Hepatic stellate cell (primary cell): ENCODE measurements at places on chromosomes 2 and 18.
A peak's percentile ranks its signal among the peaks of the same experiment; 100 is the strongest.

- peak; percentile 55 for DNase-seq
Observed at GRCh38 chr2:202032846-202033316, 774 bp upstream of the FZD7 start.

DNA sequence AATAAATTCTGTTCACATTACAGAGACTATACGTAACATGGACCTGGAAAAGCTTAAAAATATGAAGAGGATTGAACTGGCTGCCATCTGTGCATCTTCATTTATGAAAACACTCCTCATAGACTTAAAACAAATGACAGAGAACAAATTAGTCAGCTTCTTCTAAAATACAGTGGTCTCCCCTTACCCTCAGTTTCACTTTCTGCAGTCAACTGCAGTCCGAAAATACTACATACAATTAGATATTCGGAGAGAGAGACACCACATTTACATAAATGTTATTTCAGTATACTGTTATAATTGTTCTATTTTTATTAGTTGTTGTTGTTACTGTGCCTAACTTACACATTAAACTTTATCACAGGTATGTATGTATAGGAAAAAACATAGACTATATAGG is 6.5 kb downstream of the RNF103 start:
- DNase-seq: no peak

DNA sequence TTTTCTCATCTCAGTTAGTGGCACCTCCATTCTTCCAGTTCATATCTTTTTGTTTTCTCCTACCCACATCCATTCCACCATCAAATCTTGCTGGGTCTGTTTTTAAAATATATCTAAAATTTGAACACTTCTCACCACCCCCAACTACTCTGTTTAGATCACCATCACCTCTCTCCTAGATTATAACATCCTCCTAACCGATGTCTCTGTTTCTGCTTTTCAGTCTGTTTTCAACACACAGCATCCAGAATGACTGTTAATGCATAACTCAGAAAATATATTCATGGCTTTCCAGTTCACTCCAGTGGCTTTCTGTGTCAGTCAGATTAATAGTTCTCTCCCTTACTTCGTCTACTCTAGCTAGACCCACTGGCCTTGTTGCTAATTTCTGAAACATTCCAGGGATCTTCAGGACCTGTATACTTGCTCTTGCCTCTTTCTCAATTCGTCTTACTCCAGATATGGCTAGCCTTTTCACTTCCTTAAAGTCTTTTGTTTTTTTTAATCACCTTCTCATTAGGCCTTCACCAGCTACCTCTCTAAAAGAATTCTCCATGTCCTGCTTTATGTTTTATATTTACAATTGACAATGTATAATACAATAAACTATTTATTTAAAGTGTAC is 105.3 kb downstream of the COMMD1 start:
- DNase-seq: no peak

- DNase-seq: no peak
Observed at GRCh38 chr2:23008951-23009350, 376.0 kb upstream of the KLHL29 start.

GRCh38 chr2:113675875-113676274 is 48.8 kb downstream of the RABL2A start:
- DNase-seq: no peak

GRCh38 chr2:28702878-28703277 is 48.8 kb upstream of the PPP1CB start:
- DNase-seq: no peak

- DNase-seq: no peak
Observed at GRCh38 chr2:228542277-228542676, 360.8 kb upstream of the SPHKAP start.
